ENCODE measurements at places on chromosomes 4 and X. TPM values are rescaled to one million over a fixed set of nuclear protein-coding genes. Genes with fewer than 3 reads are reported as not detected.
A peak's percentile ranks its signal among the peaks of the same experiment; 100 is the strongest.

GRCh38 chr4:139843641-139844040, 178.0 kb downstream of the MGST2 start:
- no peak for DNase-seq

GRCh38 chr4:88779431-88779830, 81.8 kb upstream of the NAP1L5 start:
- DNase-seq = no peak

The ADH4 gene
- total RNA-seq = 4.1 TPM

DNA sequence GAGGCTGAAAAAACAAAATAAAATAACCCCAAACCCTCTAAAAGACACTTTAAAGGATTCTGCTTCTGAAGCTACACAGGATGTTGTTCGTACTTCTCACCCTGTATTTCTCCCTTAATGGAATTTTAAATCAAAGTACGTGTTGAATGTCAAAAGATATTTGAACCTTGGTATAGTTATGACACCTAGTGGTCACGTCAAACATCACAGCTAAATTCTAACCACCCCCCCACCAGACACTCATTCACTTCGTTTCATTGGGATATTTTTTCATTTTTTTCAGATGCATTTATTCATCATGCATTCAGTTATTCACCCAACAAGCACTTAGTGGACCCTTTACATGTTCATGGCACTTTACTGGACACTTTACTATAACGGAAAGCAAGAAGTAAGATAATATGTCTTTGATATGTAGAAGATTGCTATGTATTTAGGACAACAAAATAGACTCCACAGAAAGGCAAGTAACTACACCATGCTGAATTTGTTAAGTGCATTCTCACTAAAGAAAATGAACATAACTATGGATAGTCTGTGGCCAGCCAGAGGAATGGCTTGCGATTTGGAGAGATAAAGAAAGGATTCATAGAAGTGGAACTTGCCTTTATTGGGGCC, 62.5 kb upstream of the GPR174 start:
- no peak for DNase-seq

- no peak for DNase-seq
Measured at GRCh38 chr4:68592673-68593072, 16.6 kb upstream of the UGT2B17 start.

- no peak for DNase-seq
Measured at GRCh38 chrX:642436-643240, 12.0 kb downstream of the SHOX start.

- no peak for DNase-seq
Measured at GRCh38 chr4:140078366-140078765, 75.6 kb downstream of the MAML3 start.

DNA sequence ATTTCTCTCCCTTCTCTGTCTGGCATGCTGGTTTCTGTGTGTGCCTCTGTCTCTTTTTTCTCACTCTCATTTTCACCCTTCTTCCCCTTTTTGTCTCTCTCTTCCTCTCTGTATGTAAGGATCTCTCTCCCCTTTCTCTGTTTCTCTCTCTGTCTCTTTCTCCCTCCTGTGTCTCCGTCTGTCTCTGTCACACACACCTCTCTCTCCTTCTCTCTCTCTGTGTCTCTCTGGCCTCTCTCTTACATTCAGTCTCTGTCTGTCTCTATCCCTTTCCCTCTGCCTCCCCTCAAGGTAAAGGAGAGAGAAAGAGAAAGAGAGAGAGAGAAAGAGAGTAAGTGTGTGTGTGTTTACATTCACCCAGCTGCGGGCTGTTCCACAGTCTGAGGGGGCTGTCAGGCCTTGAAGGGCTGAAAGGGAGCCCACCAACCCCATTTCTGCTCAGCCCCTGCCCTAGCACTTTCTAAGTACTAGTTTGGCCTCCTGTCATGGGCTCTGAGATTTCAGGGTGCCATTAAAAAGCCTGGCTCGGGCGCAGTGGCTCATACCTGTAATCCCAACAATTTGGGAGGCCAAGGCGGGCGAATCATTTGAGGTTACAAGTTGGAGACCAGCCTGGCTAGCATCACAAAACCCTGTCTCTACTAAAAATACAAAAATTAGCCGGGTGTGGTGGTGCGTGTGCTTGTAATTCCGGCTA, 9.6 kb upstream of the TSPYL2 start:
- no peak for DNase-seq

- DNase-seq = no peak
Measured at GRCh38 chr4:100022792-100023222, 72.7 kb upstream of the H2AZ1 start.

GRCh38 chr4:87309625-87310024, 13.1 kb downstream of the HSD17B13 start:
- DNase-seq = no peak

- no peak for DNase-seq
Measured at GRCh38 chr4:10716163-10716562, 31.6 kb upstream of the CLNK start.

The OTUD6A gene
- not detected for total RNA-seq

- no peak for DNase-seq
Measured at GRCh38 chrX:48940404-48940955, 16.9 kb downstream of the OTUD5 start.

- DNase-seq = no peak
Measured at GRCh38 chr4:151538963-151539362, 130.0 kb downstream of the FHIP1A start.

DNA sequence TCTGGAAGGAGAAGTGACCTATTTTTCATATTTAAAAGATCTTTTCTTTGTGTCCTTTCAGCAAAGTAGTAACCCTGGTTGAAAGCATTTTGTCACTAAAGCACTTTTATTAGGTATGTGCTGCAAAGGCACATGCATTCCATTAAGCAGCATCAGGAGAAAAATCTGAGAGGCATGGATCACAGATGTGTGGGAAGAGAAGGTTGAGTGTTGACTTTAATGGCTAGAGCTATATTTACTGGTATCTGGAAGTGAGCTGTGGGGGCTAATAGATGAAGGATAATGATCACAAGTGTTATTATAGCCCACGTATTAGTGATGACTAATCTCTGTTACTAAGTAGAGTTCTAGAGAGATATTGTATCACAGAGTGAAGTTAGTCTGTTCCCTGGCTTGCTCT, 1520.7 kb downstream of the ARAP2 start:
- DNase-seq = no peak

DNA sequence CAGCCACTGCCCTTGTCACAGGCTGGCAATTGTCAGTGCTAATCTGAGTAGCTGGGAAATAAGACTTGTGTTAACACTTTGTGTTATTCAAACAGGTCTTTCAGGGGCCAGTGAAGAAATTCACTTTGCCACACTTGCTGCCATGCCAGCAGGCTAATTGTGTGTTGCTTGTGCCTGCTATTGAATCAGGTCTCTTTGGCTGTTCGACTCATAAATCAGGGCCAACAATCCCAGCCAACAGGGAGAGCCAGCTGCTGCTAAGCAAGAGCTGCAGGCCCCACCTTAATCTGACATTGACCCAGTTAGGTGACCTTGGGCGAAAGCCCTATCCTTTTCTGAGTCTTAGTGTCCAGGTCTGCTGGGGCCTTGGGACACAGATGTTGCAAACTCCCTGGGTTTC, 28.1 kb upstream of the MAMLD1 start:
- no peak for DNase-seq

GRCh38 chrX:15789979-15790768, at the start of gene ZRSR2:
Gene ZRSR2, plus strand, starts transcription at chrX:15790484. Its CDS starts 12 bp downstream, at chrX:15790496.
- DNase-seq = peak; percentile 66

GRCh38 chr4:37948542-37948941, 11.7 kb upstream of the PTTG2 start:
- DNase-seq = no peak

The UGT2B11 gene
- total RNA-seq = not detected

DNA sequence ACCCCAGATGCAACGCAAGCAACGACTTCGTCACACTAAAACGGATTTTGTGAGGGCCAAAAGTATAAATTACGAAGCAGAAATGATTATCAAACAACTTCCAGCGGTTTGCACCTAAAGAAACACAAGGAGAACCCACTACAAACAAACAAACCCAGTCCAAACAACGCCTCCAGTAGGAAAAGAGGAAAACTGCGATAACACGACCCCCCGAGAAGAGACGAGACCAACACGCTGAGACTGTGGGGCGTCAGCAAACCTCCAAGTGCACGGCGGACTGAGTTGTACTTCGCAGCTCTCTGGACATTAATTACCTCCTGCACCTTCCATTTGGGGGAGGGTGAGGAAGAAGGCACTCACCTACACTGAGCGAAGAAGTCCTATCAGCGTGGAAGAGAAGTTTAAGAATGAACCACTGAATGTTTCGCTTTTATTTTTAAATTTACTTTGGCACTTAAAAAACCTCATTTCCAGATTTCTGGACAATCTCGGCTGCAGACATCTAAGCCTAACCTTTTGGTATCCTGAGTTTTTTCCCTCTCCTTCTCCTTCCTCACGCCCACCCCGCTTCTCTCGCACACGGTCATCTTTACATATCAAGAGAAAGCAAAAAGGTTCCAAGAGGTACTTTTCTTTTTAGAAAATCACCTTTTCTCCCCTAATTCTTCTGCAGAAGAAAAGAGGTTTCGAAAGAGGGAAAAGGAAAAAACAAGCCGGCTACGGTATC, at the start of gene MAB21L2:
Gene MAB21L2 (plus strand): TSS at position 6 of the 727 bp plus-strand sequence. CDS start 879 bp downstream, outside the sequence.
- DNase-seq = no peak

GRCh38 chr4:170134821-170135220, 45.1 kb upstream of the AADAT start:
- no peak for DNase-seq

- no peak for DNase-seq
Measured at GRCh38 chr4:139844057-139844456, 178.4 kb downstream of the MGST2 start.

- no peak for DNase-seq
Measured at GRCh38 chr4:81512001-81512756, 40.5 kb upstream of the RASGEF1B start.

The RAPGEF2 gene
- 49.4 TPM for total RNA-seq

The LGI2 gene
- total RNA-seq = 5.4 TPM

GRCh38 chr4:149345424-149345823, 470.2 kb downstream of the IQCM start:
- DNase-seq = no peak

DNA sequence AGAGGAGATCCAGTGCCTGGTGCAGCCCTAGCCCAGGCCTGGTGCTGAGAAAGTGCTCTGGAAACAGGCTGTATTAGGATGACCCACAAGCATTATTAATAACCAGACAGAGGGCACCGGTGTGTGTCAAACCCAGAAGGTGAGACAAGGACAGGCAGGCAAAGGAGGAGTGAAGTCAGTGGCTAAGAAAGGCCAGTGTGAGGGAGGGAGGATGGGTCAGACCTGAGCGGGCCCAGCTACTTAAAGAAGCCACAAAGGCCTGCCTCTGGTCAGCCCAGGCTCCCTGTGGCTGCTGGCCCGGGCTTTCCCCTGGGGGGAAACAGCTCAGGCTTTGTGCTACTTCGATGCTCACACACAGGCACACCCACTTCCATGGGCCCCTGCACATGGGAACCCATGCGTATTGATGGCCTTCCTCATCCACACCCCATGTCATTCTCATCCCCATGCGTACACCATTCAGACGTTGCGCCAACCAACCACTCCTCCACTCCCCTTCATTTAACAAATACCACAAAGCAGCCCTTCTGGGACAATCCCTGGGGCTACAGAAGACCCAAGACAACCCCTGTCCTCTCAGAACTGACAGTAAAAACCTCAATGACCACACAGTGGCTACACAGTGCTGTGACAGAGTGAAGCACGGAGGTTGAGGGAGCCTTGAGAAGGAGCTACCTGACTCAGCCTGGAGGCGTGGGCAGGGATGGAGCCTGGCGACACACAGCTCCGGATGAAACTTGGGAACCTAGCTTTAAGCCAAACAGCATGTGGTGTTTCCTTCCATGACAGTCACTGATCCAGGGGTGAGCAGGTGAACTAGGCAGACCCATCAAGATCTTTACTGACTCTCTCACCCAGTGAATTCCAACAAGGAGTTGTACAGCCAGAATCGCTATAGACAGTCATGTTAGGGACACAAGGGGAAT, 24.9 kb upstream of the MTM1 start:
- DNase-seq = no peak

GRCh38 chr4:180058691-180059215, 2184.4 kb upstream of the TENM3 start:
- DNase-seq = no peak

The CSAG3 gene
- not detected for total RNA-seq

The RPA4 gene
- 5.6 TPM for total RNA-seq

The PCSK1N gene
- total RNA-seq = 0.93 TPM

DNA sequence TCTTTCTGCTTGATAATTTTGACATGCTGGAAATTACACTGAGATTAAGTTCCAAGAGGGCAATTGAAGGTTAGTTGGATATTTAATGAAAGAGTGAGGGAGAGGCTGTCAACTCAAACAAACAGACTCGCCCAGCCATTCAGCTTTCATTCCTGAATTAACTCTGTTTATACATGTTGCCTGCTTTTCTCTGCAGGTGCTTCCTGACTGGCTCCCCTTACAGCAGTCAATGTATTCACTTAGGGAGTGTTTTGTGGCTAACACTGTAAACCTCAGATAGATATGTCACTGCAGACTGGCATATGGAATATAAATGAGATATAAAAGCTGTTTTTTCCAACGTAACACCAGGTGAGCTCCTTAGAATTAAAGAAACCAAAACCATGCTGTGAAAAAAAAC, 28.7 kb downstream of the TMPRSS11A start:
- no peak for DNase-seq

The PTPN13 gene
- total RNA-seq = 28.8 TPM
